Neural crest cell (in vitro differentiated cells): ENCODE measurements at places on chromosomes 1 and 21.

- peaks cover 8% of the 10 kb centered on the region for H3K27me3 ChIP-seq
- no peak for DNase-seq
- H3K4me3 ChIP-seq = peak overlapping the region; percentile 91
- no peak overlapping the region for H3K27ac ChIP-seq
- no peaks in the 10 kb centered on the region for H3K36me3 ChIP-seq
Observed at GRCh38 chr21:33229099-33229783, 497 bp upstream of the IFNAR2 start.

GRCh38 chr1:116411784-116412479, 38.9 kb downstream of the ATP1A1 start:
- peaks cover 23% of the 10 kb centered on the region for H3K4me1 ChIP-seq
- peaks cover 1% of the 10 kb centered on the region for H3K36me3 ChIP-seq
- no peaks in the 10 kb centered on the region for H3K27me3 ChIP-seq
- H3K4me3 ChIP-seq = peak overlapping the region; percentile 7
- no peak for DNase-seq
- H3K27ac ChIP-seq = no peak overlapping the region

DNA sequence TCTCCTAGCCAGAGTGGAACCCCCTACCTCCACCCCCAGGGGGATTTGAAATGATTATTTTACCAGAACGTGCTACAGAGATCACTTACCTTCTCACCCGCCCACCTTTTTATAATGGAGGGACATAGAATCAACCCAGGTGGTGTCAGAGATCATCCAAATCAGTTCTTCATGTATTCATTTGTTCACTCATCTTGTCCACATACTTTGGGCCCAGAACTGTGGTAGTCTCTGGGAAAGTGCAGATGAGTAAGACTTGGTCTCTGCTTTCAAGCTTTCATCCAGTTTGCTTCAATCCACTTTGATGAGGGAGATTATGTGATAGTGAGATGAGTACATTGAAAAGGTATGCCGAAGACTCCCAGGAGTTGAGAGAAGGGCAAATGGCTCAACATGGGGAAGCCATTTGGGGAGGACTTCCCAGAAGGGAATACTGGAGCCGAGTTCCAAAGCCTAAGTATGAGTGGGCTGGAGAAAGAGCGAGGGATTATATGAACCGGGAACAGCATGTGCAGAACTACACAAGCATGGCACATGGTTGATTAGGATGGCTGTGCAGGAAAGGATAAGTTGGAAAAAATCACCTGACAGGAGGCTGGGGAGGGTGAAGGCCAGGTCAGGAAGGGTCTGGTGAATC, 1.9 kb downstream of the FGGY start:
- H3K4me1 ChIP-seq = peaks cover 27% of the 10 kb centered on the region
- peaks cover 17% of the 10 kb centered on the region for H3K36me3 ChIP-seq
- H3K4me3 ChIP-seq = peak overlapping the region; percentile 15

- peaks cover 7% of the 10 kb centered on the region for H3K27me3 ChIP-seq
- H3K4me1 ChIP-seq = peaks cover 25% of the 10 kb centered on the region
Observed at GRCh38 chr1:17059391-17060305, 5.8 kb upstream of the SDHB start.

- peaks cover 35% of the 10 kb centered on the region for H3K4me1 ChIP-seq
- peaks cover 46% of the 10 kb centered on the region for H3K27me3 ChIP-seq
- no peaks in the 10 kb centered on the region for H3K36me3 ChIP-seq
- peak overlapping the region; percentile 93 for H3K4me3 ChIP-seq
- no peak overlapping the region for H3K27ac ChIP-seq
Observed at GRCh38 chr1:155085504-155086127, 7.0 kb downstream of the EFNA3 start.

DNA sequence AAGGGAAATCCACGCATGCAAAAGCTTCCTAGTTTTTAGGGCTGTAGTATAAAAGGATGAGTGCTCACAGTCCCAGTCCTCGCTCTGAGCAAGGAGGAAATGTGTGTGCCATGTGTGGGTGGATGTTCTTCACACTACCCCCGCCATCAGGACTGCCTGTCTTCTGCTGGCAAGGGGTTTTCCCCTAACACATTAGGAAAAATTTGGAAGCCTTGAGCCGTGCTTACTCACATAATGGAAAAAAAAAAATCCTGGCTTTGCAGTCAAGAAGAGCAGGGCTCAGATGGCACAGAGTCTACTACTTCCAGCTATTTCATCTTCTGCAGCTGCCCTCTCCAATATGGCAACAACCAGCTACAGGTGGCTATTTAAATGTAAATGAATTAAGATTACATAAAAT, 363.1 kb downstream of the PLPP3 start:
- H3K27ac ChIP-seq = no peak overlapping the region
- H3K4me3 ChIP-seq = no peak overlapping the region
- DNase-seq = no peak
- H3K36me3 ChIP-seq = no peaks in the 10 kb centered on the region
- H3K27me3 ChIP-seq = no peaks in the 10 kb centered on the region

GRCh38 chr1:214913966-214914365, 168.6 kb upstream of the KCNK2 start:
- H3K36me3 ChIP-seq = no peaks in the 10 kb centered on the region
- H3K27me3 ChIP-seq = no peaks in the 10 kb centered on the region
- H3K4me1 ChIP-seq = no peaks in the 10 kb centered on the region
- H3K27ac ChIP-seq = no peak overlapping the region
- H3K4me3 ChIP-seq = no peak overlapping the region
- no peak for DNase-seq

DNA sequence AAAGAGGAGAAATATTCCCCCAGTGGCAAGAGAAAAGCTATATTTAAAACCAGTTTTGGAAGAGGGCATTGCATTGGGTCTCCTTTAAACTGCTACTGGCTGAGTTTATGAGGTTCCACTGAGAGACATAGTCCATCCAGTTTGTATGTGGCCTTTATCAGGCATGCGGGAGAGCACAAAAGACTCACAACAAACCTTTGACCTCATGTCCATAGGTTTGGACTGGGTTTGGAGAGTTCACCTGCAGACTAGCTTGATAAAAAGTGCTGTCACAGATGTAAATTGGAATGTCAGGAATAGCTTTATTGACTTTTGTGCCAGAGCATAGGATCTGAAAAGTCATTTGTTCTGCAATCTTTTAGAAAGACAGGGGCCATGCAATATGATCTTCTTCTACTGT, 131.0 kb upstream of the NRIP1 start:
- no peak overlapping the region for H3K27ac ChIP-seq
- H3K4me3 ChIP-seq = no peak overlapping the region
- no peak for DNase-seq
- no peaks in the 10 kb centered on the region for H3K36me3 ChIP-seq
- H3K4me1 ChIP-seq = peaks cover 34% of the 10 kb centered on the region

DNA sequence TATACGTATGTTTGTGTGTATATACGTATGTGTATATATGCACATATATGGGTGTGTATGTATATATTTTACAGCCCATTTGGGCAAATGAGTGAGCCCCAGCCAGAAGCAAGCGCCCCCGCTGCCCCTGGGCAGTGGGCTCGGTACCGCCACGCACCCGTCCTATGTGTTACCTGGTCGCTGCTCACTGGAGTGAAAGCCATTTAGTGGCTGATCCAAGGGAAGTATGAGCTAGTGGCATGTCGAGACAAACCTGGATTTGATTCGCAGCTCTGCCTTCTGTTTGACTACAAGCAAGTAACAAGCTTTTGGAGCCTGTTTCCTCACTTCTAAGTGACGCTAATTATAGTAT, 35.8 kb upstream of the JAK1 start:
- H3K27me3 ChIP-seq = peaks cover 62% of the 10 kb centered on the region
- peaks cover 9% of the 10 kb centered on the region for H3K36me3 ChIP-seq
- H3K4me1 ChIP-seq = peaks cover 24% of the 10 kb centered on the region
- no peak for DNase-seq

- H3K4me1 ChIP-seq = peaks cover 17% of the 10 kb centered on the region
- DNase-seq = no peak
- no peak overlapping the region for H3K4me3 ChIP-seq
- no peaks in the 10 kb centered on the region for H3K27me3 ChIP-seq
- no peaks in the 10 kb centered on the region for H3K36me3 ChIP-seq
- no peak overlapping the region for H3K27ac ChIP-seq
Observed at GRCh38 chr21:42337276-42337675, 13.5 kb downstream of the TFF2 start.

- no peaks in the 10 kb centered on the region for H3K36me3 ChIP-seq
- H3K4me3 ChIP-seq = no peak overlapping the region
- H3K27me3 ChIP-seq = peaks cover 38% of the 10 kb centered on the region
- H3K4me1 ChIP-seq = no peaks in the 10 kb centered on the region
- no peak for DNase-seq
Observed at GRCh38 chr1:18419113-18419844, 61.5 kb upstream of the KLHDC7A start.

- no peaks in the 10 kb centered on the region for H3K27me3 ChIP-seq
- H3K36me3 ChIP-seq = peaks cover 4% of the 10 kb centered on the region
- no peak overlapping the region for H3K4me3 ChIP-seq
- no peak for DNase-seq
Observed at GRCh38 chr1:198298640-198299039, 141.8 kb downstream of the NEK7 start.
